ENCODE measurements at places on chromosomes 5 and 9. TPM values are rescaled to one million over a fixed set of nuclear protein-coding genes. Genes with fewer than 3 reads are reported as not detected.

BASP1 gene
- total RNA-seq: 0.82 TPM

SYNPO gene
- 419 TPM for total RNA-seq

FOXD4L4 gene
- total RNA-seq: not detected

- no peak for DNase-seq
- no peak overlapping the region for H3K27ac ChIP-seq
- H3K4me1 ChIP-seq: peaks cover 11% of the 10 kb centered on the region
- no peak overlapping the region for H3K4me3 ChIP-seq
- H3K36me3 ChIP-seq: no peaks in the 10 kb centered on the region
Observed at GRCh38 chr9:89462199-89462598, 35.7 kb downstream of the SEMA4D start.

DNA sequence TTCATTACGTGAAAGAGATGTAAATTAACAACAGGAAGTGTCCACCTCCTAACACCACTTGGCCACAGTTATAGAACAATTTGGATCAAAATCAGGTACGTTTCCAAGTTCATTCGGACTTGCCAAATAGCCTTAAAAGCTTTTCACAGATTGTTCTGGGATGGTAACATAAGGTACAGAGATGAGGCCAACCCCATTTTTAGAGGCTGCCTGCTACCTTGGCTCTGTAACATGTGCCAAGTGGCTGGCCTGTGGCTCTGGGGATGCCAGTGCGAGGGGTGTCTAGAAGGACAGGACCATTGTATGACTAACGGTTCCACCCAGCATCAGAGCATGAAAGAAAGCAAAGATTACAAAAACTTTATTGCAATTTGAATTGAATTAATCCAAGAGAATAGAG lies 91.0 kb downstream of the LHFPL2 start:
- H3K36me3 ChIP-seq: no peaks in the 10 kb centered on the region
- DNase-seq: no peak
- H3K4me3 ChIP-seq: no peak overlapping the region
- peaks cover 5% of the 10 kb centered on the region for H3K4me1 ChIP-seq
- H3K27ac ChIP-seq: no peak overlapping the region
- H3K27me3 ChIP-seq: no peaks in the 10 kb centered on the region

- no peaks in the 10 kb centered on the region for H3K27me3 ChIP-seq
- no peak for DNase-seq
- H3K36me3 ChIP-seq: no peaks in the 10 kb centered on the region
- H3K4me1 ChIP-seq: peaks cover 3% of the 10 kb centered on the region
- no peak overlapping the region for H3K4me3 ChIP-seq
- no peak overlapping the region for H3K27ac ChIP-seq
Observed at GRCh38 chr5:34490506-34491250, 165.4 kb upstream of the RAI14 start.

GRCh38 chr9:9992936-9993335 lies 619.9 kb downstream of the PTPRD start:
- no peaks in the 10 kb centered on the region for H3K27me3 ChIP-seq
- DNase-seq: no peak
- no peaks in the 10 kb centered on the region for H3K36me3 ChIP-seq
- H3K27ac ChIP-seq: no peak overlapping the region

Data from gastrocnemius medialis (tissue), 4 donors.